ENCODE measurements at places on chromosomes 2 and 18.

- no peak for DNase-seq
Observed at GRCh38 chr2:232636788-232637420, 3.5 kb downstream of the EFHD1 start.

DNA sequence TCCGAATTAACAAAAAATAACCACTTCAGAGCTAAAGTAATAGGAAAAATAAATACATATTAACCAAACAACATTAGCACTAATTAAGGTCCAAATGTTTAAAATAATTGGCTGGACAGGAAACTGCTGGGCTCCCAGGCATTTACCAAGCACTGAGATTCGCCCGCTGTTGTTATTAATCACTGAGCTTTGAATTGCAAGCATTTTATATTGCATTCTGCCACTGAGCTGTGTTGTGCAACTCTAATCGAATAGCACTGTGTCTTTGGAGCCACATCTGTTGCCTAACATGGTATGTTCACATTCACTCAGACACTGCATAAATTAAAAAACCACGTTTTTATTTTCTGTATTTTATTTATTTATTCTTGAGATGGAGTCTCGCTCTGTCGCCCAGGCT is 88.9 kb downstream of the SOWAHC start:
- DNase-seq: no peak

DNA sequence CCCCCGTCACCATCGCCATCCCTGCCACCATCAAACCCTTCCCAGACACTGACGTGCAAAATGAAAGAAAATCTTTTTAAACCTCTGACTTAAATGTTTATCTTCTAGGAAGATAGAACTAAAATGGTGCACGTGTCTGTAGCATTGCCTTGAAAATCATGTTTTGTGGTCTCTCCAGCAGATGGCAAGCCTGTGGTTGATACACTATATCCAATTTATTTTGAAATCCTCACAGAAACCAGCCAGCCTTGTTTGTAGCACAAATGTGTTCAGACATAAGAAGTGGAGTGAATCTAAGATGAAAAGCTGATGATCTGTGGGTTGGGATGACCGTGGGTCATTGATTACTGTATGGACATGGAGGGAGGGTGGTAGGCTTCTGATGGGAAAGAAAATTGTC is 436.2 kb upstream of the SMIM21 start:
- no peak for DNase-seq

DNA sequence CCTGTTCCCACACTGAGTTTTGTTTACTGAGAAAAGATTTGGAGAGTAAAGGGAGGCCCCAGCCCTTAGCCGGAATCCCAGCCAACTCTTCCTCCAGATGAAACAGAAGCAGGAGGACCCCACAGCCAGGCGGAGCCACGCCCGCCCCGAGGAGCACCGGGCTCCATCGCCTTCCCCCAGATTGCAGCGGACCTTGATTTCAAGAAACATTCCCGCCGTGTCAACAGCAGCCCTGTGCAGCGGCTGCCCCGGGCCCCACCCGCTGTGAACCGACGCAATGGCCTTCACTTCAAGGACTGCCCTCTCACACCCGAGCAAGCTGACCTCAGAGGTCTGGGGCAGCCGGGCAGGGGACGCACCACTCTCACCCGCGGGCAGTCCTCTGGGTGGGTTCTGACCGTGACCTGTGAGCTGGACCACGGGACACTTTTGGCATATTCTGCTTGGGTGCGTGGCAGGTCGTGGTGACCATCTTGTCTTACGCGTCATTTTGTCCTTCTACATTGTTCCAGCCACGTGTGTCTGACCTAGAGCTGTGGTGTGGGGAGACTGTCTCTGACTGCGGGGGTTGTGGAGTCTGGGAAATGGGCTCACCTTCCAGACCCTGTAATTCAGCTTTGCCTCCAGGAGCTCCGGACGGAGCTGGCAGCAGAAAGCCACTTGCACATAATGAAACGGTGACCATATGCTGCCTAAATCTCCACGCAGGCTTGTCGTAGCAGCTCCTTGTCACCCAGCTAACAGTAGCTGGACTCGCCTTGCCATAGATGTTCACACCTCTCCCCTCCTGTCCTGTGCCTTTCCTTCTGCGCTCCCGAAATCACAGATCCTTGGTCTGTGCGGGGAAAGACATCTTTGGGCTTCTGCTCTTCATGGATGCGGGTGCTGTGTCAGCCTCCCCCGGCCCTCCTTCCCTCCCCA is 32.0 kb upstream of the INHBB start:
- DNase-seq: no peak

GRCh38 chr2:76469066-76469465 is 758.4 kb upstream of the GCFC2 start:
- no peak for DNase-seq

- no peak for DNase-seq
Observed at GRCh38 chr18:76588601-76589226, 93.7 kb upstream of the ZNF516 start.

GRCh38 chr2:166238176-166238575 is 110.4 kb upstream of the SCN1A start:
- DNase-seq: no peak

DNA sequence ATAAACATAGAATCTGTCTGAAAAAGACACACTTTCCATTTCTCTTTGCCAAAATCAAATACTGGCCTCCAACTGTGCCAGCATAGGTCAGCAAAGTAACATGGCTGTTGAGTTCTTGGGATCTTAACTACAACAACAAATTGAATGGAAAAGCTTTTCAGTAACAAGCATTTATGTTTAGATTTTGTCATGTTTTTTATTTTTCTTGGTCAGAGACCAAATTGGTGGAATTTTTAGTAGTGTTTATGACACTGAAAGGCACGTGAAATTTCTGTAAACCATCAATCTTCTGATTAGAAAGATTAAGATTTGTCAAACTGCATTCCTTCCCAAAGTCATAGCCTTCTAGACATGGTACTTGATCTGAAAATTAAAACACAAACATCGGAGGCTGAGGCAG is 77.6 kb downstream of the PDE1A start:
- DNase-seq: no peak

- DNase-seq: no peak
Observed at GRCh38 chr18:29326214-29326613, 1149.3 kb upstream of the CDH2 start.

GRCh38 chr2:47043142-47043890 is 111.8 kb downstream of the STPG4 start:
- DNase-seq: peak; percentile 48

- DNase-seq: no peak
Observed at GRCh38 chr2:144654523-144654922, 134.6 kb upstream of the ZEB2 start.

DNA sequence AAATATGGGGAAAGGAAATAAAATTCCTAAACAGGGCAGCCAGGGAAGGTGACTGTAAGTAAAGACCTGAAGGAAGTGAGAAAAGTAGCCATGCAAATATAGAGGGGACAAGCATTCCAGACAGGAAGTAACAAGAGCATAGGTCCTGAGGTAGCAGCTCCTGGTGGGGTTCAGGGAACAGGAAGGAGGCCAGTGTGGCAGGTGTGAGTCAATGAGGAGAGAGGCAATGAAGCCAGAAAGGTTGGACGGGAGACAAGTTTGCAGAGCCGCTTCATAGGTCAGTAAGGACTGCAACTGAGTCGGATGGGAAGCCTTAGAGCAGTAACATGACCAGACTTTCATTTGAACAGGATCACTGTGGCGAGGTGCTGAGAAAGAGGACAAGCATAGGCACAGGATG is 150.9 kb downstream of the METTL4 start:
- DNase-seq: no peak

DNA sequence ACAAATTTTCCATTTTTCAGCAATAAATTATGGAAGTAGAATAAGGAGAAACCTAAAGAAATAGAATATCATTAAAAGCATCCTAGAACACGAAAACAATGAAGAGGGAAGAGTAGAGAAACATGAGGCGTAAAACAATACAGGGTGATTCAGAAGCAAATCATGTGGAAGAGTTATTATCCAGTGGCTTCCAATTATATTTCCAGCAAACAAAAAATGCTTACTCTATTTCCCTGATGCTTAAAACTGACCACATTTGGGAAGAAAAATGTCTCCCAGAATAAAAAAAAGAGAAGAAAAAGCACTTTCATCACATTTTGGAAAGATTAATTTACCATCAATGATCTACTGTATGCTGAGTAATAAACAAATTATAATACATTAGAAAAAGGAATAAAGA is 192.6 kb downstream of the CD226 start:
- no peak for DNase-seq

DNA sequence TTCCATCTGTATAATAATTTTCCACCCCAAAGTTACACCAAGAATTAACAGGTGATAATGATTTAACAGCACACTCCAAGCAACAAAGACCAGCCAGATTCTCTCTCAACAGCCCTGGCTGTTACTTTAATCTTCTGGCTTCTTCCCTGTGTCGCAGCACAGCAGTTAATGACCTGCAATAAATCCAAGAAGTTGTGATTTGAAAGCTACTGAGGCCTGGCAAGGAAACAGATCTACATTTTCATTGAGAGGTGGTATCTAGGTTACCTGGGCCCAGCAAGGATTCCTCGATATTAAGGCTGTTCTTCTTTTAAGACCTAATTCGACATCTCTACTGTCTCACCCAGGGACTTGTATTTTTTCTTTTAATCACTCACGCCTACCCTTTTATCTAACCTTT is 433.8 kb downstream of the NBAS start:
- DNase-seq: no peak

- no peak for DNase-seq
Observed at GRCh38 chr18:48666613-48667012, 127.8 kb downstream of the CTIF start.

Data from head of caudate nucleus (tissue), 42 donors.